ENCODE measurements at places on chromosomes 5 and 9.

DNA sequence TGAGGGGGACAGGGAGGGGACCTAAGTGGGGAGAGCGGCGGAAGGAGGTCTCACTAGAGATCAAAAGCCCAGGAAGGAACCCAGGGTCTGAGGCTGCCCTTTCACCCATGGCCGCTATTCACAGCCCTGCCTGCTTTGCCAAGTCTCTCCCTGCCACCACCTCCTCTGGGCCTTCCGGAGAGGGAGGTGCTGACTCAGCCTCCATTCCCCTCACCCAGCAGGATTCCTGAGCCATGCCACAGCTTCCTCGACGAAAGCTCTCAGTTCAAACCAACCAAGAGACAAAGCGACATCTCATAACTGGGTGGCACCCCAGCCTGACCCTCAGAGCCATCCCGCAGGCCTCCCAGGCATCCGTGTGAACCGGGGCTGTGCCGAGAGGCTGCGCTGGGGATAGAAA is 36.7 kb downstream of the PAX5 start:
- no peak for DNase-seq

GRCh38 chr5:158172005-158172404 is 313.1 kb upstream of the CLINT1 start:
- no peak for DNase-seq

GRCh38 chr5:38827525-38827924 is 18.3 kb upstream of the OSMR start:
- no peak for DNase-seq

- DNase-seq = peak; percentile 35
Measured at GRCh38 chr5:17257705-17258273, 40.4 kb downstream of the BASP1 start.

- DNase-seq = no peak
Measured at GRCh38 chr5:132353486-132353995, 16.0 kb upstream of the SLC22A5 start.

- no peak for DNase-seq
Measured at GRCh38 chr5:174751154-174752000, 27.0 kb downstream of the MSX2 start.

DNA sequence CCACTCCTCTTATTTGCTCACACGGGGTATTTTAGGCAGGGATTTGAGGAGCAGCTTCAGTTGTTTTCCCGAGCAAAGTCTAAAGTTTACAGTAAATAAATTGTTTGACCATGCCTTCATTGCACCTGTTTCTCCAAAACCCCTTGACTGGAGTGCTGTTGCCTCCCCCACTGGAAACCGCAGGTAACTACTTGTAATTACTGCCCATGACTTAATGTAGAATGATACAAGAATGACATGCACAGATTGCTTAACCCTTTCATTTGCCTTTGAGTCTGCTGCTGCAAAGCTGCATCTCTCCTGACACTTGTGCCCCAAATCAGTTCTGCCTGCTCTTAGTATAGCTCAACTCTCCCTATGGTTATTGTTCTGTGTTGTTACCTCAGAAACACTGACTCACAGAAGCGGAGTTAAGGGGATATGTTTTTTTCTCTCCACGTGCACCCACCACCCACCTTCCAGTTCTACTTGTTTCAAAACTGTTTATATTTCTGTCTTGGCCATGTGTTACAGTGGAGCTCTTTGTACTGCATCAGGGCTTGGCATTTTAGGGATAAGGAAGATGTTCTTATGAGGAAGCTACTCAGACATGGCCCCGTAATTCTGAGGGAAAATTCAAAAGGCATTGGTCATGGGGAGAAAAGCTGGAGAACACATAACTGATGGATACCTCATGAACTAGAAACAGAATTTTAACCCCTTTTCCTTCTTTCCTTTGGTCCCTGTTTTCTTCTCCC is 2.3 kb downstream of the ADRB2 start:
- no peak for DNase-seq

- no peak for DNase-seq
Measured at GRCh38 chr5:157766902-157767301, 23.4 kb downstream of the LSM11 start.

DNA sequence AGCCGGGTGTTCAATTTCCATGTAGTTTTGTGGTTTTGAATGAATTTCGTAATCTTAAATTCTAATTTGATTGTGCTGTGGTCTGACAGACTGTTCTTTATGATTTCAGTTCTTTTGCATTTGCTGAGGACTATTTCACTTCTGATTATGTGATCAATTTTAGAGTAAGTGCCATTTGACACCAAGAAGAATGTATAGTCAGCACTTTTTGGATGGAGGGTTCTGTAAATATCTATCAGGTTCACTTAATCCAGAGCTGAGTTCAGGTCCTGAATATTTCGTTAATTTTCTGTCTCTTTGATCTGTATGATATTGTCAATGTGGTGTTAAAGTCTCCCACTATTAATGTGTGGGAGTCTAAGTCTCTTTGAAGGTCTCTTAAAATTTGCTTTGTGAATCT is 944.9 kb downstream of the TLE4 start:
- no peak for DNase-seq

DNA sequence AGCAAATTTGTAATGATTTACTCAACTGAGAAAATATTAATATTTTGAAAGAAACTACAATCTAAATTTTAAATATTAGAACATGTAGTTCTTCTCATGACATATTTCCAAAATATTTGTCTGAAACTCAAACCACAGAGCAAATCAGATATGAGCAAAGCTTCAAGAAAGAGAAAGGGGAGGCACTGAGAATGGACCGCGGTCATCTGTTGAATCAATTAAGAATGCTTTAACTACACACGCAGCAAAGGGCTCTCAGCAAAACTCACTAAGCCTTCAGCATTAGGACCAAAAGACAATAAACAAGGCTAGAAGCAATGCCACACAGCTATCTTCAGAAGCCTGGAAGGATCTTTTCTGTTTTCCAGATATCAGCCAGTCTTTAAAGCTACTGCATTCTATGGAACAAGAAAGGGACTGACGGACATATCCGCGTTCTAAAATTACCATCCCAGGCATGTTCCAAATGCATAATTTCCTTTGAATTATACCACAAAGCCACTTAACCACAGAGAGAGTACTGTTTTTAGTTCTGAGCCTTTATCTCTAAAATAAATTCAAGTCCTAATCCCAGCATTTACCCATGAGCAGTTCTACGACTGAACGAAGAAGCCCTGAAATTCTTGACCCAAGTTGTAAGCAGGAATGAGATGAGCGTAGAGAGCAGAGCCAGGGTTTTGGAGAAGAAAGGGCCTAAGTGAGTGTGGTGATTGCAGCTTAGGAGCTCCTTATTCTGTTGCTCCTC is 513.5 kb downstream of the AGTPBP1 start:
- DNase-seq = no peak

GRCh38 chr5:58967597-58968281 is 384.9 kb downstream of the RAB3C start:
- no peak for DNase-seq

- DNase-seq = no peak
Measured at GRCh38 chr5:59020611-59021285, 437.9 kb downstream of the RAB3C start.

GRCh38 chr5:103510851-103511553 is 51.6 kb downstream of the NUDT12 start:
- no peak for DNase-seq

DNA sequence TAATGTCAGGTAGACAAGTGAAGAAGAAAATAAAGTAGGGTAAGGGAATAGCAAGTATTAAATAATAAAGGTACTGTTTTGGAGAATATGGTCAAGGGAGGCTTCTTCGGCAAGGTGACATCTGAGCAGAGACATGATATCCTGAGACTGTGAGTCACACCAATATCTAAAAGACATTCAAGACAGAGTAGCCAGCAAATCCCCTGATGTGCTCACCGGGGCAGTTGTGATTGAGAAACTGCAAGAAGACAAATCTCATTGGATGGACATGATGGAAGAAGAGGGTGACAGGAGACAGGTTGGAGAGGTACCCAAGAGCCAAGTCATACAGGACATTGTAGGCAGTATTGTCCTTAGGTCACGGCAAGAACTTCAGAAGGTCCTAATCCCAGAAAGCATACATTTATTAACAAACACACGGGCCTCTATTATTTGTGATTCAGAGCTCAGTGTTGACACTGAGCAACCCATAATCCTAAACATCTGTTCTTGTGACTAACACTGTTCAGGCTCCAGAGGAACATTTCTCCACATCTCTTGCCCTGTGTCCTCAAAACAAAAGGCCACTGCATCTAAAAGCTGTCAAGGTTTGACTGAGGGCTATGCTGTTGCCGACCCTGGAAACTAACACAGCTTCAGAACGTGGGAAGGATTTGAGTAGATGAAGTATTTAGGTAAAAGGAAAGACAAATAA is 258.7 kb upstream of the CLINT1 start:
- DNase-seq = no peak

DNA sequence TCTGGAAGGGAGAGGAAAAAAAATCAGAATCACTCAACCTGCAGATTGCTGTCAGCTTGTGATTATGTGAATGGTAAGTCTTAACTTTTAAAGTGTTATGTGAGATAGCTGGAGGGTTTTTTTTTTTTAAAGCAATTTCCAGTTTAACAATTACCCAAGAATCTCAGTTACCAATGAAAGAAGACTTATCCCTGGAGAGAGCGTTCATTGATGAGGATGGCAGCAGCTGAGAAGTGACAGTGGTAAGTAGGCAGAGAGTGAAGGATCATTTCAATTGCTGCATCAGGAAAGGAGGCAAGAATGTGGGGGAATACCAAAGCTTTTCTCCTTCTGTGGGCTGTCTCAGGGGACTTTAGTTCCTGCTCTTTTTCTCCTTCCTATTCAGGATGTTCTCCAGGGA is 370.2 kb upstream of the C9orf72 start:
- no peak for DNase-seq

GRCh38 chr5:41522193-41522786 is 11.9 kb upstream of the PLCXD3 start:
- no peak for DNase-seq

DNA sequence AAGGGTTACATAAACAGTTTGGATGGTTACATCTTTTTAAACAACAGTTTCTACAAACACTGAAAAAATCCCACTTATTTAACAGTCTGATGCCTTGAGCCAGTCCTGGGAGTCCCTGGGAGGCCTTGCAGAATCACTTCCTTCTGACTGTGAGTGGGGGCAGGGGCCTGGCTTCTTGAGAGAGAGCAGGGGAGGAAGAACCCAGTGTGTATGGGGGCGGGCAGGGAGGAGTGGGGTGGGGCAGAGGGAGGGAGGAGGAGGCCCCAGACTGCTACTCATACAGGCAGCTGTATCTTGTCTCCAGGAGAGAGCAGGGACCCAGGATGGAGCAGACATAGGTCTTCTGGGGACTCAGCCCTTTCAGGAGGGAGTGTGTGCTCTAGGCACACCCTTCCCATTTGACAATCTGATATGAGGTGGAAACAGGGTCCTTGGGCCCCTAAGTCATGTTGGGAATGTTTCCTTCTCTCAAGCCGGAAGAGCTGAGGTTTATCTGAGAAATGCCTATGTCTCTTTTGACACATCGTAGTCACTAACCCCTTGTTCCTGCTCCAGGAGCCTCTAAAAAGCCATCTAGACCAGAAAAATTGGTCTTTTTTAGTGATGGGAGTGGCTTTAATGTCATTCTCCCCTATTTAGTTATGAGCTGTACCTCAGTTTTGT is 52.8 kb downstream of the IRF1 start:
- DNase-seq = no peak

DNA sequence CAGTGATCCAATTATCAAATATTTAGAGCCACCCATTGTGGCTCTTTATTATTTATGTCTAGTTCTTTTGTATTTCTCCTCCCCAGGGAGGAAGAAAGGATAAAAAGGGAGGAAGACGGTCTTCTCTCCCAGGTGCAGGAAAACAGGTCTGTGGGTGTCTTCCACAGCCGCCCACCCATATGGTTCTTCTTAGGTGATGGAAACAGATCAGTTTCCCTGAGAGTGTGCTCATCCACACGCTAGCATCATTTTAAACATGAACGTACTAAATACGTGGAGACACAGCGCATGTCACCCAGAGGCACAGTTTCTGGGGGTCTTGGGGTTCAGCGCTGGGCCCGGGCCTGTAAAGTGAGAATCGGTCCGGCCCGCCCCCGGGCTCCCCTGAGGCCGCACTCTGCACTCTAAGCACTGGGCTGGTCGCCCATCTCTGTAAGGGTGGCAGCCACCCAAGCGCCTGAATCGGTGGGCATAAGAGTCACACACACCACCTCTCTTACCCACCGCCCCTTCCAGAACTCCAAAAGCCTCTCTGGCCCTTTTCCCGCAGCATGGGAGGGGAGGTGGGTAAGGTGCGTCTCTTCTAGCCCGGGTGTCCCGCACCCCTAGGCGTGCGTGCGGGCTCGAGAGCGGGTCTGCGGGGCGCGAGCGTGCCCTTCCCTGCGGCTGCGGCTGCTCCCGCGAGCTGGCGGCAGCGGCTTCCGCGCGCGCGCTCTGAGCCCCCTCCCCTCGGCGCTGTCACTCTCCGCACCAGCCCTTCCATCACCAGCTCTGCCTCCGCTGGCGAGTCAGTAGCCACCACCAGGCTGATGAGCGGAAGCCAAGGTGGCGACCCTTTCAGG is 1.3 kb downstream of the PTCH1 start:
- DNase-seq = peak; percentile 27

DNA sequence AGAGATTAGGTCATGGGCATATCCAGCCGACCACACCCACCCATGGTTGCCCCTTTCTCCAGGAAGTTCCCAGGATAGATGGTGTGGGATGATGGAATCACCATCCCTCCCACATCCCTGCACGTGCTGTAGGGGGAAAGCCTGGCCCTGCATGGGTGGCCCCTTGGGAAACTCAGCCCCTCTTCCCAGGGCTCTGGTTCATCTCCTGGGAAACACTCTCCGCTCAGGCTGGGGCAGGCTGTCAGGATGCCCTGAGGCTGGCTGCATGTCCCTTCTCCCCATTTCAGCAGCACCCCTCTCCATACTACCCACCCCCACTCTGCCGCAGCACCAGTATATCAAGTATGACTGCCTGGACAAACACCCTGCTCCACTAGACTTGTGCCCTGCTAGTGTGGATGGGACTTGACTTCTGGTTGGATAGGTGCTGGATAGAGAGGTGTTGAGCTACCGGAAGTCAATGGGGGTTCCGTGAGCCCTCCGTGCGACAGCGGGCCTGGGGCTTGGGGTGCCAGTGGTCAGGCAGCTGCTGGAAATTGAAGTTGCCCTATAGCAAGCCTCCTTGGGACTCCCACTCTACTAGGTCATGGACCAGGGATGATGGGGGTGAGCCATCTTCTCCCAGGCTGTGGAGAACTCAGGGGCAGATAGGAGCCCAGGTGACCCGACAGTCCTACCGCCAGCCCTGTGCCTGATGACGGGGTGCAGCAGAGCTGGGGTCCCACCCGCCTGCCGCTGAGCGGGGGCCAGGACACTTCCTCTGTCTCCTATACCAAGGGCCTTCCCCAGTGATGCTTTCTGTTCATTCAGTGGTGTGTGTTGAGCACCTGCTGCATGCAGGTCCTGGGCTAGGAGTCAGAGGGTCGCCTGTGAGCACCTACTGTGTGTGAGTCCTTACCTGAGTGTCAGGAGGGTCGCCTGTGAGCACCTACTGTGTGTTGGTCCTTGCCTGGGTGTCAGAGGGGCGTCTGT is 69.4 kb upstream of the COL5A1 start:
- DNase-seq = no peak

Data from memory B cell (primary cell).